ENCODE measurements at places on chromosomes 2 and 18.

- DNase-seq = no peak
Observed at GRCh38 chr2:45789317-45789716, 137.8 kb downstream of the PRKCE start.

GRCh38 chr18:80244956-80245730, 2.2 kb downstream of the PARD6G start:
- DNase-seq = no peak

DNA sequence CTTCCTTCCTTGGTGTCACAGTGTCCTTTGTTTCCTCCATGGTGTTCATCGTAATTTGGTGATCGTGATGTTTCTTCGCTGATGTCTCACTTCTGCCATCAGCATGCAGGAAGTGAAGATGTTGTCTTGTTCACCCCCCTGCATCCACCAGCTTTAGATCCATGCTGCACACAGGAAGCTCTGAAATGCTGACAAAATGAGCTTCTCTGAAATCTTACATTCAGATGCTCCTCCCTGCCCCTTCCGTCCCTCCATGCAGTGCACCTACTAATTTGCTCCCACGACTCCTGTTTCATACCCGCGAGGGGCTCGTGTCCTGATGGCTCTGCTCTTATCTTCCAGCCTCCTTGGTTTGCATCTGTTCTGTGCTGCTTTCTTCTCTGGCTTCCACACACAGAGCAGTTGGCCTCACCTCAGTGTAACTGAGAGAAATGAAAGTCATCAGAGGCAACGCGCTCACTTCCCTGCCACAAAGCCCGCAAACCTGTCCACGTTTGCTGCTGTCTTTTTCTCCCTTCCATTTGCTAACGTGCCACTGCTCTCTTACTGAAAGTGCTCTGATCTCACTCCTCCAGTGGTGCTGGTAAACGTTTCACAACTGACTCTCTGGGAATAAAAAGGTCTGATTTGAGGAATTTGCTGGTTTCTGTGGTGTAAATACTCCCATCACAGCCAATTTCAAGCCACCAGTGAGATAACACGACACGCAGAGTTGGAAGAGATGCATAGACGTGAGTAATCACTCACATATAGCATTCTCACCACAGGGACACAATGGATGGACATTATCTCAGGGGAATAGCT, 41.0 kb upstream of the MGAT4A start:
- peak; percentile 31 for DNase-seq

GRCh38 chr2:52395912-52396311, 1364.0 kb upstream of the NRXN1 start:
- DNase-seq = no peak

GRCh38 chr2:26299471-26300101, 46.4 kb upstream of the SELENOI start:
- DNase-seq = no peak

- DNase-seq = no peak
Observed at GRCh38 chr2:39583781-39584180, 81.9 kb upstream of the TMEM178A start.

DNA sequence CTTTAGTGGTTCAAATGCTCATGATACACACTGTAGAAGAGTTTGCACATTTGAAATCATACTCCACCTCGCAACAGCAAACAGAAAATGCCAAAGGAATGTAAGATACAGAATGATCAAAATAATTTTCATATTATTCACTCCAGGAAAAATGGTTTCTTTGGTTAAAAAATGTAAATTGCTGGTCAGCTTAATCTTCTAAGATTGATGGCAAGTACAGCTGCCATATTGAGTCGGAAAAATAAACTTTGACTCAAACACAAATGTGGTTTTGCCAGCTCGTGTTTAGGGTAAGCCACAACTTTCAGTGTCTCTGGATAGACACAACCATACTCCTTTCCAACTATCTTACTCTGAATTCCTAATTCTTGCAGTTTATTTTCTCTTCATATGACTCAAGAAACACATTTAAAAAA, 154.9 kb upstream of the SMIM21 start:
- DNase-seq = no peak

- DNase-seq = no peak
Observed at GRCh38 chr2:48749291-48750127, 6.0 kb downstream of the LHCGR start.

DNA sequence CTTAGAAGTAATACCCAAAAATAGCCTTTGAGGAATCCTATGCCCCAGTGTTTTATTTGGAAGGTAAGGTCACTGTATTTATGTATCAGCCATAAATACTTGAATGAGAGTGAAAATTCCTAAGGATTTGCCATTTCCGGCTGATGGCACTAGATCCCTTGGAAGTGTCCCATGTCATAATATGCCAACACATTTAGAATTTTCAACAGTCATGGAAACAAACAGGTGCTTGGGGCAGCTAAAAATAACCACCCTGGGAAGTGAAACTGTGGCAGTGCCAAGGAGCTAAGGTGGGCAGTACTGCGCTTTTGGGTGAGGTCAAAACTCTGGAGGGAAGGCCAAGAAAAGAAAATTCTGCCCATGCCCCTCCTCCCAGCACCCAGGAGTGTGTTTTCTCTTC, 80.2 kb downstream of the TCF7L1 start:
- no peak for DNase-seq

DNA sequence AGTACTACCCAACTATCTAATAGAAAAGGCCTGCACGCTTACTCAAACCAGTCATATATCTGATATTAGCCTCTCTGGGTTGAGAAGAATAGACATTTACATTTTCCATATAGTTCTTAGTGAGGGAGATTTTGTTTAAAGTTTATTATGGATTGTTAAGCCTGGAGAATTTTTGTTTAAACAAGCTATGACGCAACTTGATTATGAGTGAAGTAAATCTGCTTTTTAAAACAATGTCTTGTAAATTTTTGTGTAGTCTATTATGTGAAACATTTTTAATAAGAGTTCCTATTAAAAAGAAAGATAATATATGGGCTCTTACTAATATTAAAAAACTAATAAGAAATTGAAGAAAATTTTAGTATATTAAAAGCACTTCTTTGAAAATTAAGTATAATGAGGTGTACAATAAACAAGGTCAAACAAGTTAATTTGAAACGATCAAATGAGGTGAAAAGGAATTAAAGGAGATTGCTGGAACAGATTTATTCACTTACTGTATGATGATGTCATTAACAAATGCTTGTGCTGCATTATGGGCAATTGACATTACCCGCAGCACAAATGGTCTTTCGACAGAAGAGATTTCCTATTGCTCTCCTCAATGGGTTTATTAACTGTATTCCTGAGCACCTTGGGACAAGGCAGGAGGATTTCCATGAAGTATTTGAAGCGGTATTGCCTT, 229.2 kb upstream of the SMIM21 start:
- DNase-seq = no peak

DNA sequence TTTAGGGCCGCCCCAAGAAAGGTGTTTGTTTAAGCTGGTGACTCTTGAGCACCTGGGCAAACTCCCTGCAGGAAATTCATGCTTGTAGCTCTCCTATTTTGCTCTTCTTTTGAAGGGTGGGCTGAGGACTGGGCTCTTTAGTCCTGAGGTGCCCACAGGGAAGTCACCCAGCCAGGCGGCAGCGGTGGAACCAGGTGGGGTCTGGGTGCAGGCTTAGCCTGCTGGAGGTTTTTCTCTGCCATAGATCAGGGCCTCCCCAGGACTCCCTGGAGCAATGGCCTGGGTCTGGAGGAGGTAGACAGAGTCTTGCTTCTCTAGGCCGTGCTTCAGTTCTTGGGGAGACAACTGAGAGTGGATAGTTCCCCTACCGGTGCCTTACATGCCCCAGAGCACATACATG, 99.9 kb downstream of the CLIP4 start:
- no peak for DNase-seq

- no peak for DNase-seq
Observed at GRCh38 chr2:191899410-191899809, 52.5 kb upstream of the CAVIN2 start.

GRCh38 chr18:5370332-5370731, 74.8 kb upstream of the ZBTB14 start:
- DNase-seq = no peak

- no peak for DNase-seq
Observed at GRCh38 chr2:38174131-38174530, 98.2 kb upstream of the CYP1B1 start.

DNA sequence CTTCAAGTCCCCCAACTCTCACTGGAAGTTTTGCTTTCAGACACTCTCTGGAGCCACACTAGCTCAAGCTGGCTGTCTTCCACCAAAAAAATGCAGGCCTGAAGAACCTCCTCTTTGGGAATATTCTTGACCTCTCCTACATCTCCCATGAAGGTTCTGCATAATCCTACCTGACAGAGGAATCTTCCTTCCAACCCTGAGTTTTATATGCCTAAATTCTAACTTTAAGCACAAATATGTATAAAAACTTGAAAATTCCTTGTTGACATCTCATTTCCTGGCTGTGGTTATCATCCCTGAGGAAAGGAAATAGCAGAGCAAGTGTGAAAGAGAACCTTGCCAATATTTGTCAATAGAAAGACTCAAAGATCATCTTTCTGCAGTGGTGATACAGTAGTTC, 249.0 kb downstream of the LPIN1 start:
- DNase-seq = no peak

GRCh38 chr2:133780099-133780996, 212.1 kb upstream of the NCKAP5 start:
- DNase-seq = no peak

GRCh38 chr2:182004945-182005520, 19.4 kb downstream of the PPP1R1C start:
- no peak for DNase-seq

DNA sequence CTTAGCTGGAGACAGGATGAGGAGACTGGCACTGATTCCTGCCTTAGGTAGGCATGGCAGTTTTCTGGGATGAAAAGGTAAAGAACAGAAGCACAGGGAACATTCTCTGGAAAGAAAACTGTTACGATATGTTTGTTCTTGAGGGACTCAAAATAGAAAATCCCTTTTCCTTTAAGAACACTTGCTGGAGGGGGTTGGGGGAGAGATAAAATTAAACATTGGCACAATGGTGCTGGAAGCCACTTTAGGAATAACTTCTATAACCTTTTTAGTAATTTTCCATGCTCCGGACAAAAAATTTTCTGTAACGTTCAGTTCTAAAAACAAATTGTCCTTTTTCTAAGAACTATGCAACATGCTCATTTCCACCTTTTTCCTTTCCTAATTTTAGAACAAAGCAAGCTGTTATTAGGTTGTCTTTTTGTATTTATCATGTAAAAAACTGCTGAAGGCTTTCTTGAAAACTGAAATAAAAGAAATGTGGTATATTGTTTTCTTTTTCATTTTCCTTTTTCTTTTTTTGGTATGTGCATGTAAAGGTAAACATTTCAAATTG, 343.8 kb downstream of the EPHA4 start:
- DNase-seq = no peak

DNA sequence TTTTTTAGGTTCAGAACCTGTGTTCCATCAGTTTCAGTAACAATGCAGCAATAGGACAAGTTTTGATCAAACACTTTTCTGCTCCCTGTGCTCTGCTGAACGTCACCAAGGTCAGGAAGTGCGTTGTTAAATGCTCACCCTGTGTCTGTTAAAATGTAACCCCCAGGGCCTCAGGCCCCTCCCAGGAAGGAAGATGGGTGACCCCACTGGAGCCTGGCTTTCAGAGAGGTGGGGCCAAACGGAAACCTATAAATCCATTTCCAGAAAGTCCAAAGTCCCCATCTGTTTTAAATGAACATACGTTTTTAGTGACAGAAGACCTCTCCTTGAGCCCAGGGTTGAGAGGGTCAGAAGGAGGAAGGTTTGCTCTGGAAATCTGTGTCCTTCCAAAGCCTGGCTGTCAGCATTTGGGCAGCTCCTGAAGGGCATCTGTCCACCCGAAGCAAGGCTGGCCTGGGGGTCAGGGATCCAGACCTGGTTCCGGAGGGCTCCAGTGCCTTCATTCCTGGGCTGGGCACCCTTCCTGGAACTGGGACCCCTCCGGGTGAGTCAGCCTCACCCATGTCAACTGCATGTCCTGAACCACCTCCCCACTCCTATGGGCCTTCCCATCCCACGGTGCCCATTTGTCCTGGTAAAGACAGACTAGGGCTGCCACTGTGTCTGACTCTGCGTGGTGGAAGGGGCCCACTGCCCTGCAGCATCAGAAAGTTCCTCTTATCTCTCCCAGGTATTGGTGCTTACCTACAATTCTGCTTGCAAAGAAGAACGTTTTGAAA, 117.4 kb upstream of the COPS8 start:
- DNase-seq = no peak

Data from stimulated activated CD4-positive, alpha-beta T cell treated with anti-CD3 and anti-CD28 coated beads, Interleukin-12 subunit alpha, Interleukin-12 subunit beta, amount 100 ng/mL, for 24 hours (primary cell).